ENCODE measurements at places on chromosomes 5 and 9.

DNA sequence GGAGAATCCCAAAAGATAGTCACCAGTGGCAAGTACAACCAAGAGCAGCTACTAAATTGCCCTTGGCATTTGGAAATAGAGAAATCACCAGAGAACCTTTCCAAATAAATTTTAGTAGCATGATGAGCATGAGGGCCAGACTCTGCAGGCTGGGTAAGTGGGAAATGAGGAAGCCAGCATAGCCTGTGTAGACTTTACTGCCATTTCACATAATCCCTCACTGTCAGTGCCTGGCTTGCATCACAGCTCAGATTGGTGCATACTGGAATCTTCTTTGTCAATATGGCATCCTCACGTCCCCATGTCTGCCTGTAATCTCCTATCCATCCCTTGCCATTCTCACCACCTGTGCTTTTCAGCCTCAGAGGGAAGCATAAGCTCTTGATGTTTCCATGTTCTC, 14.5 kb downstream of the GRAMD2B start:
- peaks cover 3% of the 10 kb centered on the region for H3K27me3 ChIP-seq
- H3K27ac ChIP-seq = no peak overlapping the region
- DNase-seq = no peak

GRCh38 chr9:8179381-8180053, 379.9 kb upstream of the DMAC1 start:
- peaks cover 18% of the 10 kb centered on the region for H3K4me1 ChIP-seq
- DNase-seq = no peak
- H3K27ac ChIP-seq = no peak overlapping the region
- no peaks in the 10 kb centered on the region for H3K36me3 ChIP-seq

DNA sequence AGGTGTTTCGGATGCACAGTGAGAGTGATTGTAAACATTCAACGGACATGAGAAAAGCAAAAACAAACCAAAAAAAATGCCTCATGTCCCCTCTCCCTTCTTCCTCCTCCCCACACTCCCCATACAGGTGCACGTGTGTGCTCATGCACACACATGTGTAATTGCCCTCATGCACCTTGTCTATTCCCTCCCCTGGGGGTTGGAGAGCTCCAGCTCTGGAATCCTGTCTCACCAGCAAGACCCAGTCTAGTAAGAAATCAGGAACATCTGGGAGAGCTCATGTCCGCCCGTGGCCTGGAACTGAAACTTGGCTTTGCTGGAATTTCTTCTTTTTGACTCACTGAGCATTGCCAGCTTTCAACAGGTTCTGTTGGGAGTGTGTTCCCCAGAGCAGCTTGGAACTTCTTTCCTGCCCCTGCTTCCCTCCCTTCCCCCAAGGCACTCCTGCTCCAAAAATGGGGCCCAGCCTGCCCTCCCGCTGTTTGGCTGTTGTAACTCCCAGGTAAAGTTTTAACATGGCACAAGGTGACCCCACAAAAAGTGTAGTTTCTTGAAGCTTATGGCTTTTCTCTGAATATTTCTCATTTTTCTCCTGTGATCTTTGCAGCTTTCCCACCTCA, 190.1 kb downstream of the NR3C1 start:
- peaks cover 10% of the 10 kb centered on the region for H3K27me3 ChIP-seq
- no peak overlapping the region for H3K4me3 ChIP-seq
- H3K4me1 ChIP-seq = peaks cover 80% of the 10 kb centered on the region
- no peaks in the 10 kb centered on the region for H3K36me3 ChIP-seq

GRCh38 chr9:31030741-31031202, 1353.7 kb upstream of the ACO1 start:
- DNase-seq = no peak
- peaks cover 9% of the 10 kb centered on the region for H3K4me1 ChIP-seq
- no peak overlapping the region for H3K27ac ChIP-seq
- H3K4me3 ChIP-seq = peak overlapping the region; percentile 30
- H3K27me3 ChIP-seq = no peaks in the 10 kb centered on the region

DNA sequence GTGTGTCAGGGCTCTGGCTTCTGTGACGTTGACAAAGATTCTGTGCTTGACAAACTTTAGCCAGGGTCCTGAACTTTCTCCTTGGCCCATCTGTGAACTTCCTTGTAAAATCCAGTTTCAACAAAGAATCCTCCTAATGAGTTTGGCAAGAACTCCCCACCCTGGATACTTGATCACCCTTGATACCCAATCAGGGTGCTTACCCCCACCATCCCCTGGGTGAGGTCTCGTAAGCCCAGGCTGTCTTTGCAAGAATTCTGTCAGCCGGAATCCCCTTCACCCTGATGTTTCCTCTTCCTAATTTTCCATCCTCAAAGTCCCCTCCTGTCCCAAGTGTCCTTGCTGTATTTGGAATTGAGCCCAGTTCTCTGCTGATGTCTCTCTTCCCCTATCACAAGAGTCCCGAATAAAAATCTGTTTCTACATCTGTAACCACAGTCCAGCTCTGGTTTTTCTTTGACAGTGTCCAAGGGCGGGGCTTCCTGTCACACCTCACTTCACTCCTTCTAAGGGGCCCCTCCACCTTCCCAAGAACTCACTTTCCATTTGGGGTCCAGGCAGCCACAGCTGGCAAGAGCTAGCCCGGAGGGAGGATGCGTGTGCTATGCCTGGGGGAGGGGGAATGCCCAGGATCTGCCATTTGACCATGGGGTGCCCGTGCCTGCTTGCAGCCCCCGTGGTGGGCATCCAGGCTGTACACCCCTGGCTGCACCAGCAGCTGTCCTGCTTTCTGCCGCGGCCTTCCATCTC, 2.7 kb upstream of the CARD19 start:
- no peak for DNase-seq
- H3K4me3 ChIP-seq = peak overlapping the region; percentile 53
- H3K4me1 ChIP-seq = peaks cover 69% of the 10 kb centered on the region
- peak overlapping the region; percentile 35 for H3K27ac ChIP-seq

GRCh38 chr9:14151451-14151850, 162.5 kb downstream of the NFIB start:
- no peak overlapping the region for H3K27ac ChIP-seq
- H3K36me3 ChIP-seq = no peaks in the 10 kb centered on the region
- H3K4me1 ChIP-seq = peaks cover 14% of the 10 kb centered on the region
- H3K4me3 ChIP-seq = no peak overlapping the region

- DNase-seq = no peak
- H3K4me3 ChIP-seq = no peak overlapping the region
- no peaks in the 10 kb centered on the region for H3K36me3 ChIP-seq
These were observed 312.3 kb downstream of the MLLT3 start for GRCh38 chr9:20310024-20310423.

- no peak overlapping the region for H3K27ac ChIP-seq
- H3K4me1 ChIP-seq = no peaks in the 10 kb centered on the region
- no peaks in the 10 kb centered on the region for H3K36me3 ChIP-seq
- DNase-seq = no peak
- H3K4me3 ChIP-seq = no peak overlapping the region
These were observed 69.0 kb downstream of the ALDH1A1 start for GRCh38 chr9:72883875-72884274.

DNA sequence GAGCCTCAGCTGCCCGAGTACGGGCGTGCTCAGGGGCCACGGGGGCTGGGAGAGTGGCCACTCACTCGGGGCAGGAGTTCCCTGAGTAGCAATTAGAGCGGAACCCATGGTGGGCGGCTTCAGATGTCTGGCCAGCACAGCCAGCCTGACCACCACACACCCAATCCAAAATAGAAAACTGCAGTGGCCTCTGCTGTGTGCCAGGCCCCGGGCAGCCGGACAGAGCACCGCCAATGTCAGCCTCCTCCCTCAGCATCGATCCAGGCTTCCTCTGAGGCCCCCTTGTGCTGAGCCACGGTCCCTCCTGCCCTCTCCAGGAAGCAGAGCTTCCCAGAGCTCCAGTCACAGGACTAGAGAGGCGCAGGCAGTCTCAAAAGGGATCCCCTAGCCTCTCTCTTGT, 2.7 kb downstream of the ADAMTS2 start:
- H3K4me3 ChIP-seq = peak overlapping the region; percentile 82
- H3K4me1 ChIP-seq = peaks cover 34% of the 10 kb centered on the region
- H3K27ac ChIP-seq = no peak overlapping the region
- DNase-seq = peak; percentile 50
- peaks cover 7% of the 10 kb centered on the region for H3K36me3 ChIP-seq
- H3K27me3 ChIP-seq = peaks cover 68% of the 10 kb centered on the region

DNA sequence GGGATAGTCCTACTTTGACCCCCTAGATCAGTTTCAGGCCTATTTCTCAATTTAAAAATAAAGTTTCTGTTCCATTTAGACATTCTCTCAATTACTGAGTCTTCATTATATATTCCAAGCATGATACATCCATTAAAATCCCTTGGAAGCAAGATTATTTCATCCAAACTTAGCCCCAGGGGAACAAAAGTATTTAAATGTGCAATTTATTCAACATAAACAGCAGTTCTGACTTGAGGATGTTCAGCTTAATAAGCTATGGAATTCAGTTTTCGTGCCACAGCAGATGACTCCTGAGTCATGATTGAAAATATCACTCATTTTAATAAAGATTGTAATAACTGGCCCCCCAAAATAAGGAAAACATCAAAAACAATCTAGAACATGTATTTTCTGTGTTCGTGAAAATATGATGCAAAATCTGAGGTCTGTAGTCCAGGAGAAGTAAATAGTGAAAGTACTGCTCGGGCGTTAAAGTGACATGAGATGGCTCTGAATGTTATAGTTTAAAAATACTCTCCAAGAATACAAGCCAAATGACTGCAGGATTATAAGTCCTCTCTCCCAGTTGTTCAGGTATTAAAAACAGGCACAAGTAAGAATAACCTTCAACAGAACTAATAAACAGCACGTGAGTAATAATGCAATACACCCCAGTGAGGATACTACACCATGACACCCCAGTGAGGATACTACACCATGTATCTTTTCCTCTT, 67.1 kb downstream of the RETREG1 start:
- H3K4me1 ChIP-seq = peaks cover 12% of the 10 kb centered on the region
- DNase-seq = no peak
- H3K27ac ChIP-seq = no peak overlapping the region
- peaks cover 2% of the 10 kb centered on the region for H3K27me3 ChIP-seq
- no peaks in the 10 kb centered on the region for H3K36me3 ChIP-seq
- no peak overlapping the region for H3K4me3 ChIP-seq

DNA sequence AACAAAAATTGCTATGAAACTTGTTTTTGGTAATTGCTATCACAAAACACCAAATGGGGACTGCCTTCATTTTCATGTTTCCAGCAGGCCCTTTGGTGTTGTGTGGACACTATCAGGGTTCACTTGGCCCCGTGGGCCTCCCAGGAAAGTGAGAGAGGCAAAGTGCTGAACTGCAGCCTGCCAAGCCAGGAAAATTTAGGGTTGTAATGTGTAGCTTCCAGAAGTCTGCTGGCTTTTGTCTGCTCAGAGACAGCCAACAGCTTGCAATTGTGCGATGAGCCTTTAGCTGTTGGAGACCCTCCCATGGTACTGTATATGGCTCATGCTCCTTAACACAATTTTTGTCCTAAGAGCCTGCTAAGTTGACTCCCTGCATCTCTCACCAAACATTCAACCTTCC, 105.7 kb upstream of the EQTN start:
- no peak for DNase-seq
- H3K27me3 ChIP-seq = peaks cover 3% of the 10 kb centered on the region

GRCh38 chr5:96975656-96976055, 39.8 kb downstream of the LNPEP start:
- H3K4me3 ChIP-seq = no peak overlapping the region
- peaks cover 16% of the 10 kb centered on the region for H3K36me3 ChIP-seq
- DNase-seq = no peak
- no peaks in the 10 kb centered on the region for H3K27me3 ChIP-seq

DNA sequence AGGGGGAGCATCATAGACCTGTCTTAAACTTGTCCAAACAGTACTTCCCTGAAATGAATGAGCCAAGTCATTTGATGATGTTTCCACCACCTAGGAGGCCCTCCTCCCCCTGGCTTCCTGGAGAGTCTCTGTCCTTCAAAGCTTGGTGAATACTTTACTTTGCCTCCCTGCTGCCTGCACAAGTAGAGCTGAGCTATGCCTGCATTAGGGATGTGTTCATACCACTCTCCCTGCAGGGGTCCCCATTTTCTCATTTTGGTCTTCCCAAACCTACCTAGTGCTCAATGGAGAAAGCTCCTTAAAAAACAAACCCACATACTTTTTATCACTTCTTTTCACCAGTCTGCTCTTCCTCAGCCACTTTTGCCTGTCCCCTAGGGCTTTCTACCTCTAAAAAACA, 7.7 kb downstream of the CCNI2 start:
- H3K27ac ChIP-seq = no peak overlapping the region
- peaks cover 6% of the 10 kb centered on the region for H3K36me3 ChIP-seq
- no peak for DNase-seq
- peaks cover 38% of the 10 kb centered on the region for H3K27me3 ChIP-seq

DNA sequence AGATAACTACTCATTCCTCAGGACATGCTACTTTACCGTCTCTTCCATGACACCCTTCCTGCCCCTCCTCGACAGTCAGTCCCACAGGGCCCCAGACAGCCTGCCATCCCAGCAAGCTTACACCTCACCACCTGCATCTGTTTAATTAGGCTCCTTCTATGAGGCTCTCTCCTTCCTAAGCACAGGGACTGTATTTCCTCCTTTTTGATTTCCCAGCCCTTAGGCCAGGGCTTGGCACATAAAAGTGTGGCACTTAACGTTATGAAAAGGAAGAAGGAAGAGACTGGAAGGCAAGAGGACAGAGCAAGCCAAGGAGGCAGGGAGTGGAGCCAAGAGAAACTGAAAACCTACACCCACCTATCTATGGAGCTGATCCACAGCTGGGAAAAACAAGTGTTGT, 146.8 kb downstream of the SIL1 start:
- H3K4me3 ChIP-seq = no peak overlapping the region
- no peak for DNase-seq
- H3K4me1 ChIP-seq = peaks cover 9% of the 10 kb centered on the region
- peaks cover 5% of the 10 kb centered on the region for H3K36me3 ChIP-seq

GRCh38 chr9:114592356-114592755, 4.8 kb downstream of the ATP6V1G1 start:
- H3K27me3 ChIP-seq = no peaks in the 10 kb centered on the region
- DNase-seq = no peak
- peaks cover 60% of the 10 kb centered on the region for H3K36me3 ChIP-seq
- H3K4me1 ChIP-seq = peaks cover 38% of the 10 kb centered on the region
- H3K27ac ChIP-seq = no peak overlapping the region
- no peak overlapping the region for H3K4me3 ChIP-seq

- H3K36me3 ChIP-seq = peaks cover under 1% of the 10 kb centered on the region
- no peak overlapping the region for H3K4me3 ChIP-seq
- H3K4me1 ChIP-seq = peaks cover 66% of the 10 kb centered on the region
- no peak overlapping the region for H3K27ac ChIP-seq
These were observed 6.4 kb upstream of the ST6GALNAC6 start for GRCh38 chr9:127905788-127906191.

GRCh38 chr9:130140706-130141105, 31.5 kb upstream of the NCS1 start:
- peaks cover 80% of the 10 kb centered on the region for H3K4me1 ChIP-seq
- peaks cover 3% of the 10 kb centered on the region for H3K27me3 ChIP-seq
- DNase-seq = no peak
- no peak overlapping the region for H3K4me3 ChIP-seq

- peaks cover 2% of the 10 kb centered on the region for H3K27me3 ChIP-seq
- H3K4me3 ChIP-seq = no peak overlapping the region
- H3K36me3 ChIP-seq = no peaks in the 10 kb centered on the region
- peaks cover 7% of the 10 kb centered on the region for H3K4me1 ChIP-seq
These were observed 108.7 kb downstream of the LIFR start for GRCh38 chr5:38447786-38448185.

- H3K27me3 ChIP-seq = no peaks in the 10 kb centered on the region
- no peak overlapping the region for H3K4me3 ChIP-seq
- no peaks in the 10 kb centered on the region for H3K4me1 ChIP-seq
- DNase-seq = no peak
These were observed 40.3 kb downstream of the NNT start for GRCh38 chr5:43643327-43643726.
